H9 (cell line): ENCODE measurements at places on chromosomes 11 and 22. TPM values are rescaled to one million over a fixed set of nuclear protein-coding genes. Genes with fewer than 3 reads are reported as not detected.

DNA sequence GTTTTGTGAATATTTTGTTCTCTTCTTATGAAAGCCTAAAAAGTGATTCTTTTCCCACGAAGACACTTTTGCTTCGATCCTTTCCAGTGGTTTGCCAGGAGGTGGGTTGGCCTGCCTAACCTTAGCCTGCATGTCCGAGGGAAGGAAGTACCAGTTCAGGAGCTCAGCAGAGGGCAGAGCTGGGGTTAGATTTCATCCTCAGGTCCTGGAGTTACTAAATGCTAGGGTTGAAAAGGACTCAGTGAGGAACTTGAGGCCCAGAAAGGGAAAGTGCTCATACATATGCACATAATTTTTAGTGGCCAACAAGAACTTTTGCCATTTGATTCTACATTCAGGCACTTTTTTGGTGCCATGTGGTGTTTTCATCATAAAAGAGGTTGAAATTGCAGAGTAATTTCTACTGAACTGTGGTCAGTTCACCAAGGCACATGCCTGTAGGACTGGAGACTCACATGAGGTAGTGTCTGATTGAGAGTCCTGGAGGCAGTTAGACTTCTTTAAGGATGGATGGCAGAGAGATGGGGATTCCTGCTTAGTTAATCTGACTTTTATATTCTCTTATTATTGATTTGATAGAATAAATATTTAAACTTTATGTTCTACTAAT lies 36.7 kb downstream of the NCAM1 start:
- peak; percentile 27 for DNase-seq

Gene CADM1
- total RNA-seq = 11.9 and 12.5 TPM in 2 replicates

DNA sequence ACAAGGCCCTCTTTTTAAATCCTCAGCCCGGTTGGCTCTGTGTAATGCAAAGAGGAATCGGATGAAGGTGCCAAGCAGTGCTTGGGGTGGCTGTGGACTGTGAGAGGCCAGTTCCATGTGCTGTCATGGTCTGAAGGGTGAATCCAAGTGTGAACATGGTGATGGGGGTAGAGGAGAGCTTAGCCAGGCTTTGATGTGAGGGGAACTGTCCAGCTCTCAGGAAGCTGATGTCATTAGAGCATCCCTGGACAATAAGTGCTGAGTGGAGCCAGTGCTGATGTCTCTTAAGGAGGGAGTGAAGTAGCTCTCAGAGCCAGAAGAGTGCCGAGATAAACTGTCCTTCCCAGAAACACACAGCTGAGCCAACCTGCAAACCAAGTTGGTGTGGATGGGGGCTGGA lies 53.6 kb downstream of the NAV2 start:
- no peak for DNase-seq

DNA sequence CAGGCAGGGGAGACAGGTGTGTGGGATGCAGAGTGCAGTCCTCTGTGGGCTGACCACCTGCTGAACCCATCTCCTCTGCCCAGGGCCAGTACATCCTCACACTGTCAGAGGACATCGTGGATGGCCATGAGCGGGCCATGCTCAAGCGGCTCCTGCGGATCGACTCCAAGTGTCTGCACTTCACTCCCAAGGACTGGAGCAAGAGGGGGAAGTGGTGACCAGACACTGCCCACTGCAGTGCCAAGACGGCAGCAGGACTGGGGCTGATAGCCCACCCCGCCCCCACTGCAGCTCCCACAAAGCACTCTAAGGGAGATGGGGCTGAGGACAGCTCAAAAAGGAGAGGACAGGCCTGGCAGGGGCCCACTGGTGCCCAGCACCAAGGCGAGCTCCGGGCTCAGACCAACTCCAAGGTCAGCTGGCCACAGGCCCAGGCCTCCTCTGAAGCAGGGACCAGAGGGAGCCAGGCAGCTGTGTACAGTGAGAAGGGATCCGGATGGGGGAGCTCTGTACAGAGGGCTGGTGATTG lies 1.6 kb downstream of the RNASEH2C start:
- no peak for DNase-seq

GRCh38 chr22:48198489-48199459 lies 1436.3 kb downstream of the TBC1D22A start:
- DNase-seq = peak; percentile 61

GRCh38 chr22:28706845-28707244 lies 27.2 kb upstream of the TTC28 start:
- no peak for DNase-seq

DNA sequence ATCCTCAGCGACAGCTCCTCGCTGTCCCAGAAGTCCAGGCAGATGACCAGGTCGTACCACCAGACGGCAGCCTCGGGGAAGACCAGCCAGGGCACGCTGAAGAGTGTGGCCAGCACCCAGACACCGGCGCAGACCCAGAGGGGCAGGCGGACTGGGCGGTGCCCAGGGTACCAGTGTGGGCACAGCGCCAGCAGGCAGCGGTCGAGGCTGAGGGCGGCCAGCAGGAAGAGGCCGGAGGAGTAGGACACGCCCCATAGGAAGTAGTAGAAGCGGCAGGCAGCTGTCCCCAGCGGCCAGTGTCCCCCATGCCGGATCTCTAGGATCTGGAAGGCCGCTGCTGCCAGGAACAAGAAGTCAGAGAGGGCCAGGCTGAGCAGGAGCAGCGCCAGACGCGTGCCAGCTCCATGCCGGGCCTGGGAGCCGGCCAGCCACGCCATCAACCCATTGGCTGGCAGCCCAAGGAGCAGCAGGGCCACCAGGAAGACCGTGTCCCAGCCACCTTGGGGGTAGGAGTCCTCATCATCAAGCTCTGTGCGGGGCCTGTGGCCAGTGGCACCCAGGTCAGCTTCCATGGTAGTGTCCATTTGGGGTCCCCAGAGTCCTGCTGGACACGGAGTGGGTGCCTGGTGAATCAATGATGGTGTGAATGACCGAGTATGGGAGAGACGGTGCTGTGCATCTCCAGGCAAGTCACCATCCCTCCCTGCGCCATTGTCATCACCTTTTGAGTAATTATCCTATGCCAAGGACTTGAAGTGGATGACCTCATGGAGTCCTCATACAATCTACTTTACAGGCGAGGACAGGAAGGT lies at the start of gene GPR152:
Gene GPR152 (minus strand): TSS at position 589 of the 812 bp plus-strand sequence. CDS start 5 bp downstream, at position 584.
- no peak for DNase-seq

GRCh38 chr11:118921929-118922744 lies 3.6 kb downstream of the BCL9L start:
- DNase-seq = peak; percentile 83

- no peak for DNase-seq
Observed at GRCh38 chr11:116388146-116388545, 384.6 kb downstream of the BUD13 start.

Gene RTN4R
- total RNA-seq = 18.3 and 19.0 TPM in 2 replicates

DNA sequence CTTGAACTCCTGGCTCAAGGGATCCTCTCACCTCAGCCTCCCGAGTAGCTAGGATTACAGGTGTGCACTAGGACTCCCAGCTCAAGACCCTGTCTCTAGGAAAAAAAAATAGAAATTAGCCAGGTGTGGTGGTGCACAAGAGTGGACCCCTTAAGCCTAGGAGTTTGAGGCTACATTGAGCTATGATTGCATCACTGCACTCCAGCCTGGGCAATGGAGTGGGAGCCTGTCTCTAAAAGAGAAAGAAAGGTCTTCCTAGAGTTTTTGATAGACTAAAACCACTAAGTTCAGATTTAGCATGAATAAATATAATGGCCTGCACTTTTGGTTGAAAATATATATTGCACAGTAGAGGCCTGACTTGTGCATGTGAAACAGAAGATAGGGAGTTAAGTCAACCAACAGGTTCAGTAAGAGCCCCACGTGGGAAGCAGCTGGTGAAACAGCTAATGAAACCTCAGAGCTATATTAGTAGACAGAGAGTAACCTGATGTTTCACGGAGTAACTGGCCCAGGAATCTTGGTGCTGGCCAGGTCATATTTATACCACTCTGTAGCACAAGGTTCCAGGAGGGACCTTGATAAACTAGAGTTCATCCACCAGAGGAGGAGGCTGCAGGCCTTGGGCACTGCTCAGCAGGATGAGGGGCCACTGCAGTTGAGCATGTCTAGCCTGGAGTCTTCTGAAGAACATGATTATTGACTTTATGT lies 4.6 kb upstream of the MICAL3 start:
- DNase-seq = no peak

GRCh38 chr11:82775736-82776346 lies 42.2 kb upstream of the FAM181B start:
- DNase-seq = peak; percentile 72

DNA sequence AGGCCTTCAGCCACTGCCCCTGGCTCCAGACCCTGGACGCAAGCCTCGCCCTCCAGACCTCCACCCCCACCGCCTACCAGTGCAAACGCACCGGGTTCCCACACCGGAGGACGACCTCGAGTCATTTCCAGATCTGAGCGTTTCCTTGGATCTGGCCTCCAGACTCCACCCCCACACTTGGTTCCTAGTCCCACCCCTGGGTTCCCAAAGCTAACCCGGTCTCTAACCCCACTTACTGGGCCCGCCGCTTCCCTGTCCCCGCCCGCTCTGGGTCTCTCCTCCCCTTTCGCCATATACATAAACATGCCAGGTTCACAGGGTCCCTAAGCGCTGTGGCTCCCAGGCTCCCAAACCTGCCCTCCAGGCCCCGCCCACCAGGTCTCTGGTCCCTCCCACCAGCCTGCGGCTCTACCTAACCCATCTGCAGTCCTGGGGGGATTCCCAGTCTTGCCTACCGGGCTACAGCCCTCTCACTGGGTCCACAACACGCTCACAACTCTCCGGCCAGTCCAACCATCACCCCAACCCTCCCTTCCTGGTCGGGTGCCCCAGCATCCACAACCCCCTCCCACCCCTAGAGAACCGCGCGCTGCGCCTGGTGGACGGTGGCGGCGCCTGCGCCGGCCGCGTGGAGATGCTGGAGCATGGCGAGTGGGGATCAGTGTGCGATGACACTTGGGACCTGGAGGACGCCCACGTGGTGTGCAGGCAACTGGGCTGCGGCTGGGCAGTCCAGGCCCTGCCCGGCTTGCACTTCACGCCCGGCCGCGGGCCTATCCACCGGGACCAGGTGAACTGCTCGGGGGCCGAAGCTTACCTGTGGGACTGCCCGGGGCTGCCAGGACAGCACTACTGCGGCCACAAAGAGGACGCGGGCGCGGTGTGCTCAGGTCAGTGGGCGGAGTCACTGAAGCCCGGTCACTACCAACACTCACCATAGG lies 36.7 kb downstream of the CD6 start:
- DNase-seq = peak; percentile 93

Gene LMNTD2
- total RNA-seq = 4.2 and 4.7 TPM in 2 replicates

DNA sequence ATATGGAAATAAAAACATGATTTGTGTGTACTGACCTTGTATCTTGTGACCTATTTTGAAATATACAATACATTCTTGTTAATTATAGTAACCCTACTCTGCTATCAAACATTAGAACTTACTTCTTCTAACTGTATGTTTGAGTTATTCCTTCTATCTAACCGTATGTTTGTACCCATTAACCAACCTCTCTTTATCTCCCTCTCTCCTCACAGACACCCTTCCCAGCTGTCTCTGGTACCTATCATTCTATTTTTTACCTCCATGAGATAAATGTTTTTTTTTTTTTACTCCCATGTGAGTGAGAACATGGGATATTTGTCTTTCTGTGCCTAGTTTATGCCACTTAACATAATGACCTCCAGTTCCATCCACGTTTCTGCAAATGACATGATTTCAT lies 128.7 kb downstream of the DDX10 start:
- no peak for DNase-seq

Gene SLC22A12
- total RNA-seq = not detected in 2 replicates

Gene ADORA2A
- total RNA-seq = 3.5 and 3.9 TPM in 2 replicates

GRCh38 chr22:36790648-36791047 lies 14.7 kb upstream of the IFT27 start:
- DNase-seq = no peak

Gene TMPRSS5
- 0.37 and 0.81 TPM in 2 replicates for total RNA-seq

Gene FGF19
- 7.4 and 7.7 TPM in 2 replicates for total RNA-seq

- DNase-seq = no peak
Observed at GRCh38 chr22:46390652-46391301, 55.3 kb downstream of the TRMU start.

Gene APOA5
- total RNA-seq = 0.11 TPM in 1 of 2 replicates, not detected in the other

- no peak for DNase-seq
Observed at GRCh38 chr11:111441443-111441842, 62.4 kb upstream of the POU2AF1 start.

Gene CASP12
- not detected in 2 replicates for total RNA-seq

DNA sequence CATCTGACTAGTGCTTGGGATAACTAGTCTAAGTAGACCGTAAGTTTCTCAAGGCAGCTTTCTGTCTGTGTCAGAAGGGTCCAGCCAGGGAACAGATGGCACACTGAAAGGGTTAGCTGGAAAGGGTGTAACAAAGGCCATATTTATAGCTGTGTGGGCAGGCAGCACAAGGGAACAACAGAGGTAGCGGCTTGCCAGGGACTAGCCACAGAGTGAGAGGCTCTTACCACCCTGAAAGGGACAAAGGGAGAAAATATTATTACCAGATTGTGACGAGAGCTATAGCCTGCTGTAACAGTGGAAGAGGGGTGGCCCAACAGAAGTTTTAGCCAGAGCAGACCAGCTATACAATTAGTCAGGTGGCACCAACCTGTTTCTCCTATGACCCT lies 129.4 kb downstream of the CCDC34 start:
- DNase-seq = no peak

Gene RAG2
- total RNA-seq = not detected in 2 replicates
